ENCODE measurements at places on chromosomes 1 and 21. TPM values are rescaled to one million over a fixed set of nuclear protein-coding genes. Genes with fewer than 3 reads are reported as not detected.

DNA sequence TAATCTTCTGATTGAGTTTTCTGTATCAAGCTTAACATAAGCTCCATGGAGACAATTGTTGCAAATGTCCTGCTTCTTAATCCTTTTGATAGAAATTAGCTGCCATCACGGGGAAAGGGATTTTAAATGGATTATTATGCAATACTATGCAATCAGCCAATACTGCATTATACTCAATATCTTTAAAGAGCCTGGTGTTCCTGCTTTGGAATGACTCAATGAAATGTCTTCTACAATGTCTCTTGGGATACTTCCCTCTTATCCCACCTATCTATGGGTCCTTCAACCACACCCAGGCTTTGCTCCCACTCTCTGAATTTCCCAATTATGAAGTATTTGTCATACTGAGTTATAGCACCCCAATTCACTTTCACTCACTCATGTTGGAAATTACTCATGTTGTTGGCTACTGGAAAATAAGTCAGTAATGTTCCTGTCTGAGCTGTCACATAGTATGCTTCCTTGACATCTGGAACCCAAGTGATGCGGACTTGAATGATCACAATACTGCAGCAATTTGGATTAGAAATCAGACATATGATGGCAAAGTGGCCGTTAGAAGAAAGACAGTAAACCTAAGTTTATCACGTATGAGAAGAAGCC, 85.0 kb downstream of the TPR start:
- no peak for DNase-seq

DNA sequence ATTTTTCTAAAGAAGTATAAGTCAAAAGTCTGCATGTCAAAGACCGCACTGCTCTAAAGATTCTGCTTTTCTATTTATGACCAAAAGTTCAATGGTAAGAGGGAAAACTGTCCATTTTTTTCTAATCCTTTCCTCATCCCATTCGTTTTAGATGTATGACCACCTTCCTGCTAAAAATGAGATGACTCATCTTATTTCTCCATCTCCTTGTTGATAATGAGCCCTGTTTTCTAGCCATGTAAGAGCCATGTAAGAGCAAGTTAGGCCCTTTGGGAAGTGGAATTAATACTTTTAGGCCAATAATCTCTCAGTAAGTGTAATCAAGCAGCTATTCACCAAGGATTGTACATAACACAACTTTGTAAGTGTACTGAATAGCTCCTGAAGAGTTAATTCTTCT, 475.6 kb upstream of the B3GALT2 start:
- no peak for DNase-seq

- no peak for DNase-seq
Observed at GRCh38 chr1:67189953-67190352, 23.7 kb downstream of the IL23R start.

- no peak for DNase-seq
Observed at GRCh38 chr1:35854989-35855700, 27.9 kb upstream of the AGO1 start.

DNA sequence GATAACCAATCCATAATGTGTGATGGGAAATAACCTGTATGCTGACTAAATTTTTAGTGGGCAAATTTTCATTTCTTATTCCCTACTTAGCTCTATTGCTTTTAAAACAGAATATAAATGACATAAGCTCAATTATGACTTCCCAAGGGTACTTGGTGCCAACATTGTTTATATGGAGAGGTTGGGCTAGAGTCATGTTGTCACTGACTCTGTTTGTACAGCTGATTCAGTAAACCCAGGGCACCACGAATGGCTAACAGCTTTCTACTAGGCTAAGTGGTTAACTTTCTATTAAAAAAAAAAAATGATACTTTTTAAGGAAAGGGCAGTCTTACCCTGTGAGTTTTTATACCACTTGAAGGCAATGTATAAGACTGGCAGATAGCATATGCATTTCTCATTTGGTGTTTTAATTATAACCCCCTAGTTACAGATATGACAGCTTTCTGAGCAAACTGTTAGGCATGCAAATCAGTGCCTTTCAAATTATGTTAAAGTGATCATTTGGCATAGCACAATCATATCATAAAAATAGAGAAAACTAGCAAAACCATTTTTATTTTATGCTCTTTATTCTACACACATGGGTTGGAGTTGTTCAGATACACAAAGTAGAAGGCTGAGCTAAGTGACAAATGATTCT, 147.1 kb downstream of the DNM3 start:
- DNase-seq = no peak

DNA sequence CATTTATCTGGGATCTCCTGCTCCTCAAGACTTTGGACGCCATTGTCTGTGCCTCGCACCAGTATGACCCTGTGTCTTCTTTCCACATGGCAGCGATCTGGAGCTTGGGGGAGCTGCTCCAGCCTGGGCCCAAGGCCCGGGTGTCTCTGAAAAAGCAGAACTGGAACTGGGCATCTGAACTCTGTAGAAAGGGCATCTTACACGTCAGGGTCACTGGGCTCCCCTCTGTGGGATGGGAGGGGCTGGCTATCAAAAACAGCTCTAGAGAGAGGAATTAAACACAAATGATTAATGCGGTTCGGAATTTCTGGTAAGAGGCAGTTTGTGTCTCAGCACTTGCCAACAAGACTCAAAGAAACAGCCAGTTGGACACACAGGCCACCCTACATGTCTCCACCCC, 16.1 kb downstream of the FCRL1 start:
- DNase-seq = peak; percentile 14

DNA sequence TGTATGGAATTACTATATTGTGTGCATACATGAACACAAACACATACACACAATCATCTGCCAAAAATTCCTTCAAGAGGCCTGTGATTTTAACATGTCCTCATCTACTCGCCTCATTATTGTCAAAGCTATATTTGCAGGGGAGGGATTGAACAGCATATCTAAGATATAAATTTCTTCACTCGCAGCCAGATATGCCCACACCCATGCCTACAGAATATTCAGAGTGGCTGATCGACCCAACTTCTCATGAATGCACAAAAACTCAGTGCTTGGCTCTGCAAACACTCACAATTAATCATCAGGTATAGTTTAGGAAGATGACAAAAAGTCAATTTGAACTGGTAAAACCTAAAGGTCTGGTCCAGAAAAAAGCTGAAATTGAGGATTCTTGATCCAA, 25.1 kb upstream of the CCN1 start:
- no peak for DNase-seq

DNA sequence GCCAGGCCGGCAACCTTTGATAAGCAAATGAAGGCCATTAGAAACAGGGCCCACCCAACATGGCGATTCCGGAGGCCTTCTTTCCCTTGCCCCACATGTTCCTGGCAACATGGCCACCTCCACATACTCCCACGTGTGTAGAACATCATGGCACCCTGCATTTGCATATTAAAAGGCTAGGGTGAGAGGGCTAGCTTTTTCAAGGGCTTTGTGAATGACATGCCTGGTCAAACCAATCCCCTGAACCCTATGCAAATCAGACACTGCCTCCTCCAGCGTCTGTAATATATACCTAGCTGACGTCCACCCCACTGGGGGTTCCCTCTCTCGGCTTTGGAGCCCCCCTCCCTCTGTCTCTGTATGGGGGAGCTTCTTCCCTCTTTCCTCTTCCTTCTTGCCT, 1.6 kb downstream of the ADCY10 start:
- DNase-seq = no peak

DNA sequence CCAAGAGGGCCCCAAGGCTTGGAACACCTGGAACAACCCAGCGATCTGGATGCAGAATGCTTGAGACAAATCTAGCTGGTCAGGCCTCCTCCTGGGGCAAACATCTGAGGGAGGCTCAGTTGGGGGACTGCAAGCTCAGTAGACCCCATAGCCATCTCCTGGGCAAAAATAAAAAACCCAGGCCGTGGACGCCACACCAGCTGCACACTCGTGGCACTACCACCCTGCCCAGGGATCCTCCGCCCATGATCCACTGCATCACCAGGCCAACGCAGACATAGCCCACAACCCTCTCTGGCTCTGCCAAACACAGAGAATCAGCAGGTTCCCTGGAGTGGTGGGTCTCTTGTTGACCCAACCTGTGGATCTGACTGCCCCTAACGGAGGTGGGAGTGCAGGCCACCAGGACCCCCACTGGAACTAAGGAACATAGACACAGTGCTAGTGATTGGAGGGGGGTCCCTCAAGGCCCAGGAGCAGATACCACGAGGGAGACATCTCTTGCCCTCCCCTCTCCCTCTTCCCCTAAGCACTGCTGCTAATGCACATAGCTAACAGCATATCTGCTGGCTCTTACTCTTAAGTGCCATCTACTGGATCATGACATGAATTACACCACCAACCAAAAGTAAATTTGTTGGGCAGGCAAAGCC, 147.2 kb downstream of the CHD1L start:
- no peak for DNase-seq

DNA sequence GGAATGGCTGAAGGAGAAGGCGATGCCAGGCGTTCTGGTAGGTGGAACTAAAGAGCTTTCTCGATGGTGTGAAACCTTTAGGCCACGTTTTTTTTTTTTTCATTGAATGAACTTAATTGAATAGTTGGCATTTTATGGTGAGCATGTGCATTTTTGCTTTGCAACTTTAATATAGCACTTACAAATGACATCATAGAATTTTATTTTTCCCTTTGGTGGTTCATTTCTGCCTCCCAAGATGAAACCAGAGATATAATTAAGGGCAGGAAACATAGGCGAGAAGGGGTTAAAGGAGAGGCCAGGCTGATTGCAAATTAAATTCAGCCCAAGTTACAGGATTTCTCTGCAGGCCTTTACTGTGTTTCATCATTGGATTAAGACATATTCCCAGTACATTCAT, 85.5 kb upstream of the L1TD1 start:
- no peak for DNase-seq

GRCh38 chr1:173937062-173937461, 19.9 kb upstream of the SERPINC1 start:
- no peak for DNase-seq

DNA sequence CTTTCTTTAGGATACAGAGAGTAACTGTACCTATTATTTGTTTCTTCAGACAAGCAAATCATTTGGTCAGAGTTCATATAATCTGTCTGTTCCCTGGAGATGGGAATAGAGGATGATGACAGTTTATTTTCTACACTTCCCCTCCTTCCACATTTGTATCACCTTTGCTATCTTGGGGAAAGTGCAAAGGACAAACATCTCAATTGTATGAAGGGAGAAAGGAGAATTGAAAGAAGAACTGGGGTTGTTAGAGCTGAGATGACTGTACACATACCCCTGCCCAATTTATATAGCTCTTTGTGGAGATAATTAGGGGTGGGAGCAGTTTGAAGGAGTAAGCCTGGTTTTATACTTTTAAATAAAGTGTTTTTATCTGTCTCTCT, 14.0 kb downstream of the POLR3GL start:
- no peak for DNase-seq

DNA sequence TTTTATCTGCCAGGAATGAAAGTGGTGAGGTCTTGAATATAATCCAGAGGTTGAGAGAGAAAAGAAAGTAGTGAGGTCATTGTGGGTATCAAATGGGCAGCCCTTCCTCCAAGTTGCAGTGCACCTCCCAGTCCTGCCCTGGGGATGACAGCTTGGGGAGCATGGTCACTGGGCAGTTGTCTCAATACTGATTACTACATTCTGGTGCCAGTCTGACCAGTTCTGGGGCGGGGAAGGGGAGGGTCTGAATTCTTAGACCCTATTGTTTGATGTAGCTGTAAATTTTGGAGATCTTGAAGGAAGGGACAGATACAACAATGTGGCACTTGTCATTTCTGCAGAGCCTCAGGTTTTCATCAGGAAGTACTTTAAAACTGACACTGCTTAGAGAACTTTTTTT, 11.2 kb downstream of the SLFNL1 start:
- DNase-seq = no peak

DNA sequence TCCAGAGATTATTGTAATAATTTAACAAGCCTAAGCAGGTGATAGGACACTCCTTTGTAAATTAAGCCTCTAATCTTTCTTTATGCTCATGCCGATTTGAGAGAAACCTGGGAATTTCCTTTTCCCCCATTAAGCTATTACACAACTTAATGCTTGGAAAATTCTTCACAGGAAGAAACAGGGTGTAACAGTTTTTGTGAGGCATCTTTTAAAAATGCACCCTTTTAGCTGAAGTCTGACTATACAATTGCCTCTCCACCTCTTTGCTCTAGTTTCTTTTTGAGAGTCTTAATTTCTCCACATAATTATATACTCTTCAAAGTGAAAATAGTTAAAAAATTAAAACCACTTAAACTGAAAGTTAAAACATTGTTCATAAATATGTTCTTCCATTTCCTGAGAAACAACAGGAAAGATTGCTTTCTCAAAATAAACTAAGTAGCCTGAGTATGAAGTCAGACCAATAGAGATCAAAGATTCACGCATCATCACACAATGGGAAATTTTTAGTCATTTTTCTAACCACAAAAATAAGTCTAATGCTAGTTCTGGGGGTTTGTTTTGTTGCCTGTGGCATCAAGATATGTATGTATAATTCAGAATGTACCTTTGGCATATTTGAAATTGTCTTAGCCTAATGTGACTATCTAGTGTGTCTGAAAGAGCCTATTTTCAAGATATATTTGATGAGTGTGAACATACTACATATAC, 34.7 kb downstream of the LRRC8D start:
- no peak for DNase-seq

GRCh38 chr1:24301785-24302175, 17.4 kb upstream of the GRHL3 start:
- no peak for DNase-seq

DNA sequence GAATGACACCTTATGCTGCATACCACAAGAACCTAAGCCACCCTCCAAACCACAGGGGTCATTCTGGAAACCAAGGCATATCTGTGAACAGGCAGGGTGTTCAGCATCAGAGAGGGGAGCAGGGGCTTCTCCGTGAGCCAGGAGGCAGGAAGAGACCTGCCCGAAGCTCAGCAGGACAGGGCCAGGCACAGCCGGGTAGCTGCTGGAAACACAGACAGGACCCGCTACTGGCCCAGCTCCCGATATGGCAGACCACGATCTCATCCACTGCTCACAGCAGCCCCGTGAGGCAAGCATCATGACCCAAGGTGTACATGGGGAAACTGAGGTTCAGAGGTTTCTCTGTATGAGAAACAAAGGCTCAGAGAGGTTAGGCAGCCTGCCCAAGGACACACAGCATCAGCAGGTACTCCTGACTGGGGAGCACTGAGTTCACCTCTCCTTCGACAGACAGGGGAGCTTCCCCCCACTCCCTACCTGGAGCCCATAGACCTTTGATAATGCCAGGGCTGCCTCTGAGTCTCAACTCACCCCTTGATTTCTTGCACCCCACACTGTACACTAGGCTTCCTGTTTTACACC, 317.7 kb downstream of the MATN1 start:
- DNase-seq = no peak

DNA sequence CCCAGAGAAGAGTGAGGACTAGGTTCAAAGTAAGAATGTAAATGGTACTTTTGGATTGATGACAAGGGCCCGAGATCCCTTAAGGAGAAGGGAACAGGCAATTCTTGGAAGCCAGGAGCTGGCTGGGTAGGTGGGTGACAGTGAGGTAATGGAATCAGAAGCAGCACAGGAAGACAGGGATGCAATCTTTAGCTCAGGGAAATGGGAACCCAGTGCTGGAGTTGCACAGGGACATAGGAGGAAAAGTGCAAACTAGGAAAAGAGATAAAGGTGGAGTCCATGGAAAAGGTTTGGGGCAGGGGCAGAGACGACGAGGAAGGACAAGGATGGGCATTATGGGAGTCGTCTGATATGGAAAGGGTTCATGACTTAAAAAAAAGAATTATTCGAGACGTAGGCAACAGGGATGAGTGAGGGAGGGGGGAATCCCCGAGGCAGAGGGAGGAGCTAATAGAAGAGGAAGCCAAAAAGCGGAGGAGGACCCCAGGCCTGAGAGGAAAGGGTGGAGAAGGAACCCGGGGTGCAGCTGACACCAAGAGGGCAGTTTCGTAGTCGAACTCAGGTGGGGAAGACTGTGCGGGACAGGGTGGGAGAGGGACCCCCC, 495 bp downstream of the PI4KB start:
- no peak for DNase-seq

NES gene
- not detected for total RNA-seq

PCBP3 gene
- 3.4 TPM for total RNA-seq

DCDC2B gene
- not detected for total RNA-seq
